ENCODE measurements at places on chromosomes 11 and 22.

- DNase-seq, result no peak
Measured at GRCh38 chr22:24051568-24051967, 40.5 kb downstream of the CABIN1 start.

DNA sequence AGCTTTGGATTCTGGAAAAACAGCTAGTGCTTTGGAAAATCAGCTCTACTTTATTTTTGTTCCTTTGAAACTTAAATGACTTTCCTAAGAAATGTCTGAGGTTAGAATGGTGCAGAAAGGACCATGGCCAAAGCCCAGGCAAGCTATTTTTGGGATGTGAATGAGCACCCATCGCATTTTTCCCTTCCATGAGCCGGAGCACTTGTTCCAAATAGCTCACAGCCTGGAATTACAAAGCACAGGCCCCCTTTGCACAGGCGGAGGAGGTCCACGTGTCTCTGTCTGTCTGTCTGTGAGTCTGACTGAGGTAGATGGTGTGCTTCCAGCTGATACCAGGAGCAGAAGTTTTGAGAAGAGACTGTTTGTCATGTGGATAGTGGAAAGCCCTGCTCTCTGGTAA is 50.7 kb downstream of the MICAL2 start:
- DNase-seq, result no peak

- DNase-seq, result no peak
Measured at GRCh38 chr11:92306966-92307510, 82.4 kb downstream of the FAT3 start.

DNA sequence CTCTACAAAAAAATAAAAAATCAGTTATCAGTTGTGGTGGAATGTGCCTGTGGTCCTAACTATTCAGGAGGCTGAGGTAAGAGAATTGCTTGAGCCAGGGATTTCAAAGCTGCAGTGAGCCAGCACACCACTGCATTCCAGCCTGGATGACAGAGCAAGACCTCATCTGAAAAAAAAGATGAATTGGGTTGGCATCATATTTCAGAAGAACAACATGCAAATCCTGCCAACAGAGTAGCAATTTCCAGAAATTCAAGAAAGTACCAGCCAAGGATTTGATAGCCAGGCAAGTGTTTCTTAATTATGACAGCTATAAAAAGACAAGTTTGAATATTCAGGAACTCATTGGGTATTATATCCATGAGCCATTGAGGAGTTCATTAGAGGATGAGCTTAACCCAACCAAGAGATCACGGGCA is 75.2 kb downstream of the USP47 start:
- DNase-seq, result no peak

DNA sequence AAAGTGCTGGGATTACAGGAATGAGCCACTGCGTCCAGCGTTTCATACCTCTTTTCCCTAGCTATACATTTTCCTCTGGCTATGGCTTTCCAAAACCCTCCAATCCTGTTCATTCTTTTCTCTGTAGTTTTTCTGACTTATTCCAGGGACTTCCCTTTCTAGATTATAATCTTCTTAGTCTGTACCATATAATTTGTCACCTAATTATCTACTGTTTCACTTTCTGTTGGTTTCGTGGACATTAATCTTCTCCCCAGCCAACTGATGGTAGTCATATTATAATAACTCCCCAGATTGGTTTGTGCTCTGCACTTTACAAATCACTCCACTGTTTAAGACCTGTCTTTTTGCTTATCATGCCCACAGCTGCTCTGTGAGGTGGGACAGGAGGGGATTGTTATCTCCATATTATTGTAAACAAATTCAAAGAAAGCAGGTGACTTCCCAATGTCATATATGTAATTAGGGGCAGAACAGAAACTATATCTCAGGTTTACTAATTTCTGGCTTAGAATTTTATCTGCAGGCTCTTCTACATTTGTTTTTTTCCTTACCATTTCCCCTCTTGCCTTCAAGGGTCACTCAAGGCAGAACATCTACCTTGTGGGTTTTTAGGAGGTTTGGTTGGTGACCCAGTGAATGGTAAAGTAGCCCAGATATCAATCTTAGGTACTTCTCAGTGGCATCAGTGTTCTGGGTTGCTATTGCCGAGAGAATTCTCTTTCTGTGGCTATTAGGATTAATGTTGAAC is 23.9 kb downstream of the STIM1 start:
- DNase-seq, result no peak

DNA sequence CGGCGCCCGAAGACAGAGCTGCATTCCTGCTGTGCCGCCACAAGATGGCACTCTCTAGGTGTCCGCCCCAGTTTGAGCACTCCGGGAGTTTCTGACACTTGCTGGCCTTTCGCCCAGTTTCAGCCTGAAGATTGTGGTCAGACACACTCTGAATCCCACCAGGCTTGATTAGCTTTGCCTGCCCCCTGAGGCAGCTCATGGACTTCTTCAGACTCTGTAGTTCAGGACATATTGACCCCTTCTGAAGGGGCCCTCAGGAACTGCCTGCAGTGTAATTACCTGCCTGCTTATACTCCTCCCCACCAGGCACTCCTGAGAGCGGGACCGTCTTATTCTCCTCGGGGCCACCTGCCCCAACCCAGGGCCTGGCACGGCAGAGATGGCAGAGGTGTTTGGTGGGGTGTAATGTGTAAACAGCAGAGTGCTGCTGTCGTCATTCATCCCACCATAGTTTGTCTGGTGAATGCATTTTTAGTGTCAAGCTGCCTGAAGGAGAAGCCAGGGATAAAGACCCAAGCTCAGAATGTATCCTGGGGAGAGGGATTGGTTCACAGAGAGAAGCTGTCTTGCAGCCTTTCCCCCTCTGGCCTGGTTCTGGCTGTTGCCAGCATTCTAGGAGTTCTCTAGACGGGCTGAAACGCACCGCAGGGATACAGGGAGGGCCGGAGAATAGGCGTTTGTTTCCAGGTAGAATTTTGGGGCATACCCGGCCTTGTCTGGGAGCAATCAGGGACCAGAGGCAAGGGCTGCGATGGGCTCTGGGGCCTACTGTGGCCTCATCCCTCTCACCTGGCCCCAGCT is 46.4 kb downstream of the EIF3F start:
- DNase-seq, result peak; percentile 74

GRCh38 chr22:16937811-16938210 is 70.2 kb downstream of the GAB4 start:
- no peak for DNase-seq

GRCh38 chr11:116467823-116468222 is 305.0 kb downstream of the BUD13 start:
- DNase-seq, result no peak

DNA sequence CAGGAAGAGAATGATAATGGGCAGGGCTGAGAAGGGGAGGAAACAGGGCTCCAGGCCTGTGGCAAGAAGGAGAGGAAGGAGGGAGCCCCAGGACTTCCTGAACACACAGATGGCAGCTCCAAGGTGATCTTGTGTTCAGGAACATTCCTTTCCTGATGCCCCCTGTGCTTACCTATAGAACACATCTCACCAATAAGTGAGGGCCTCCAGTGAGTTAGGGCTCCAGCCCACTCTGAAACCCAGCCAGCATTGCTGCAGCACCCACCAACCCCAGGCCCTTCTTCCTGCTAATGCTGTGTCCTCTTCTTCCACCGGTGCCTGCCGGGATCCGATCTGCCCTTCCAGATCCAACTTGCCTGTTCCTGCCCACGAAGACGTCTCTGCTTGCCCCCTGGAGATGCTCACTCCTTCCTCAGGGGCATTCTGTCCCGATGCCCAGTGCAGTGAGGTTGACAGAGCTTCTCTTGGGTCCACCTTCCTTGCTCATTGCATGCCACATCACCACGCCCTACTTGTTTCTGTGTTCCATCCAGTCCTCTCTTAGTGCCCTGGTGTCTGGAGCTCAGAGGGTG is 17.4 kb downstream of the ANKK1 start:
- no peak for DNase-seq

DNA sequence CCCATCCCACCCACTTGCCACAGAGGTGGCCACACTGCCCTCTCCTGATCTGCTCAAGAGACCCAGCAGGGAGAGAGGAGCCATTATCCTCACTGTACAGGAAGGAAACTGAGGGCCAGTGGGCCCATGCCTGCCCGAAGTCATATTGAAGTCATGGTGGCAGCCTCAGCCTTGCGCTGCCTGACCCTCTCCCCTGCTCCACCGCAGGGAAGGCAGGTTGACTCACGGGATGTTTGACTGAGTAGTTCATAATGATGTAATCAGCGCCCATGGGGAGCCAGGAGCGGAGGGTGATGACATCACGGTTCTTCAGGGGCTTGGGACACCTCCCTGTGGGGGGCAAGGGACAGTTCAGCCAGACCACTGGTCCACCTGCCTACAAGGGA is 6.1 kb upstream of the ARAP1 start:
- no peak for DNase-seq
